Myocyte (in vitro differentiated cells): ENCODE measurements at places on chromosomes 1 and 21.

DNA sequence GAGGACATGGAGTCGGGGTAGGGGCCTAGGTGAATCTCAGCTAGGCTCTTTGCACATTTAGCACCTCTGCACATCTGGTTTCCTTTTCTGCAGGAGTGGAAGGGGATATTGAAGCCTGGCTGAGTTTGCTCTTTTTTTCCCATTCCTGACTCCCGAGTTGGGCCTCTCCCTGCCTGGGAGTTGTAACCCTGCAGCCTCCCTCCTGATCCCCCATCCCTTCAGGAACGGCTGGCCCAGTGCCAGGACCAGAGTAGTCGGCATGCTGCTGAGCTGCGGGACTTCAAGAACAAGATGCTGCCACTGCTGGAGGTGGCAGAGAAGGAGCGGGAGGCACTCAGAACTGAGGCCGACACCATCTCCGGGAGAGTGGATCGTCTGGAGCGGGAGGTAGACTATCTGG is 836 bp downstream of the OLFML3 start:
- DNase-seq = peak; percentile 77

GRCh38 chr1:3237570-3237969 is 168.6 kb downstream of the PRDM16 start:
- no peak for DNase-seq

- no peak for DNase-seq
Observed at GRCh38 chr1:54358503-54359168, 47.6 kb downstream of the SSBP3 start.

DNA sequence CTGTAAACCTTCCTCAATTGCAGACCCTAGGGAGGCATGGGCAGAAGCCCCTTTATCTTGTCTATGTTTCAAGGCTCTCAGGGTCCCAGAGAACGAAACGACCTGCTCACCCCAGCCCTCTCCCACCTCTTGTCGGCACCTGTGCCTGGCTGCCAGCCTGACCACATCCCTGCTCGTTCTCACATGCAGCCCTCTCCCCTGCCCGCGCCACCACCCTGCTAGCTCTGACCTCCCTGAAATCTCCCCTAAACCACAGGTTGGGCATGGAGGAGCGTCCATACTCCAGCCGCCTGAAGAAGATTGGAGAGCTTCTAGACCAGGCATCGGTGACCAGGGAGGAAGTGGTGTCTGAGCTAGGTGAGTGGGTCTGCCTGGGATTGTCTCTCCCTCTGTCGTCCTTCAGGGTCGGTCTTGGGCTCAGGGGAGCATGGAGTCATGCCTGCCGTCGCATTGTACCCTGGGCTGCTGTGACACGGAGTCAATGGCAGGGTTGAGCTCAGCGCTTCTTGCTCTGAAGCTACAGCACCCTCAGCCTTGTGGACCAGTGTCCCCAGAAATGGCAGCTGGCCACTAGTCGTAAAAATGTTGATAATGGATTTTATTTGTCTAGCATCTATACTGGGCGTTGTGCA is 3.6 kb downstream of the ADPRS start:
- no peak for DNase-seq

DNA sequence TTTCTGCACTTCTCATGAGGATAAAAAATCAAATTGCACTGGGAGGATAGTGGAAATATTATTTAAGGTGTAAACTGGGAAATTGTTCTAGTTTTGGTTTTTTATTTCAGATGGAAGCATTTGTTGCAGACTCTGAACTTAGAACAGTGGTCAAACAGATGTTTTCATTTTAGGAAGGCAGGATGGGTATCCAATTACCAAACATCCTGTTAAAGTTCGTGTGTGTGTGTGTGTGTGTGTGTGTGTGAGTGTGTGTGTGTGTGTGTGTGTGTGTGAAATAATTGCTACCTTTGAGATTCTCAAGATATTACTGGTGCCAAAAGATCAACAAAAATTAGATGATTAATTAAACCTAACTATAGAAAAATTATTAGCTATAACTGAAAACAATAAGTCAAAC is 24.3 kb upstream of the DUSP10 start:
- peak; percentile 64 for DNase-seq

DNA sequence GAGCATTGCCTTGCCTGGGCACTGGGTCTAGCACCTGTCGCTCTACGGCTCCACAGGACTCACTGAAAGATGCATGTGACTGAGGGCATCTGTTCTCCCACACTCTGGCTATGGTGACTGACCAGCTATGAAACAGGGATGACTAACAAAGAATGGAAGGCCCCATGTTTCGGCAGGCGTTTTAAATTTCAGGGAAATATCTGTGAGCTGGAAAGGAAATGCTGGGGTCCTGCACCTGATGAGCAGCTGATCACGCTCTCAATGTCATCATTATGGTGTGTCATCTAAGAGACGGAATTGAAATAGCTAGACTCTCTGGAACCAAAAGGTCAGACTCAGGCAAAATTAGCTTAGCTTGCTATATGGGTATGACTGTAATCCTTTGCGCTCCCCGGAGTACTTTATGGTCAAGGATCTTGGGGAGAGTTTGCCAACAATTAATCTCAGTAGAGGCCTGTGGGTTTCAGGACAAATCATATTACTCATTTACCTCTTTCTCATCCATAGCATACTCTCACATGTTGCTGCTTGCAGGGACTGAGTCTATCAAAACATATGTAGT is 24.5 kb upstream of the PALMD start:
- DNase-seq = peak; percentile 97

DNA sequence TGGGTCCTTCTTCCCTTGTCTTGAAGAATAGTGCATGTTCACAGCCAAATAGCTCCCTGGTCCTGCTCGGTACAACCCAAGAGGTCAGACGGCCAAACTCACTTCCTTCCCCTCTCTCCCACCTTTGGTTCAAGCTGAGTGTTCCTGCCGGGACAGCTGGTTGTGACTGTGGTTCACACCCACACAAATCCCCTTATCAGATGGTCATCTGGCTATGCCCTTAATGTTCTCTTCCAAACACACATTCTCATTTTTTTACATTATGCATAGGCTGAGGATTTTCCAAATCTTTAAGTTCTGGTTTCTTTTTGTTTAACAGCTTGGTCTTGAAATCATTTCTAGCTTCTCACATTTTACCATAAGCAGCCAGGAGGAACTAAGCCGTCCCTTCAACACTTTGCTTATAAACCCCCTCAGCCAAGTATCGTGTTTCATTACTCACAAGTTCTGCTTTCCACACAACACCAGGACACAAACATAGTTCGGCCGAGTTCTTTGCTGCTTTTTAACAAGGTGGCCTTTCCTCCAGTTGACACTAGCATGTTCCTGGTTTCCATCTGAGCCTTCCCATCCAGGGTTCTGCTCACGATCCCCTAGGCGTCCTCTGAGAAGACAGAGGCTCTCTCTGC is 19.7 kb upstream of the TSPEAR start:
- no peak for DNase-seq

DNA sequence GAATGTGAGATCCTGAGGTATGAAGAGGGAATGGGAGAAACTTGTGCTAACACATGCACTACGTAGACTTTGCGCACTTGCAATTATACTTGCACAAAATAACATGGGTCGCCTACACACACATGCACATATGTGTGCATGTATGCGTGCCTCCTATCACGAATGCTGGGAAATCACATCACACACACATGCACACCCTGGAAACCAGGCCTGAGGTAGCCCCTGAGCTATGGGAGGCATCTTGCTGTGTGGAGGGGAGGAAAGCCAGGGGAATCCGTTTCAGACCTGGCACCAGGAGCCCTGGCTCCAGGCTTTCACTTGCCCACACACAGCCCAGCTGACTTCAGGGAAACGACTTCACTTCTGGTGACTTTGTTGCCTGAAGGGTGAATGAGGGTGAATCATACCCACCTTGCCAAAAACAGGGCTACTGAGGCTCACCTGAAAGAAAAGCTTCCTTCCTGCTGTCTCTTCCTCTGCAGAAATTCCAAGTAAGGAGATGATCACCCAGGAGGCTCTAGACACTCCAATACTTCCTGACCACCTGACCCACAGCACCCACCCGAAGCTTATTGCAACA is 136.0 kb upstream of the NGF start:
- DNase-seq = no peak

DNA sequence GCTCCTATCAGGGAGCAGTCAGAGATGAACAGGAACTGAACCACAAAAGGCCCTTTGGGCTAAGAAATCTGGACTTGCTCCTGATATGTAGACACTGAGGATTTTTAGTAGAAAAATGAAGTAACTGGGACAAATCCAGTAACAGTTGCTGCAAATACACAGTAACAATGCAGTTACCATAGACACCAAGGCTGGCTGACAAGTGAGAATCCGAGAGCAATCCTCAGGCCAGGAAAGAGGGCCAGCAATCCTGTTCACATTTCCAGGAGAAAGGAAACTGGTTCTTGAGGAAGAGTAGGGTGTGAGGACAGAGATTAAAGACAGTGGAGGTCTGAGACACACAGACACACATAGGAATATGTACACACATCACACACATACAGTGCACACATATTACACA is 9.3 kb upstream of the LORICRIN start:
- no peak for DNase-seq

DNA sequence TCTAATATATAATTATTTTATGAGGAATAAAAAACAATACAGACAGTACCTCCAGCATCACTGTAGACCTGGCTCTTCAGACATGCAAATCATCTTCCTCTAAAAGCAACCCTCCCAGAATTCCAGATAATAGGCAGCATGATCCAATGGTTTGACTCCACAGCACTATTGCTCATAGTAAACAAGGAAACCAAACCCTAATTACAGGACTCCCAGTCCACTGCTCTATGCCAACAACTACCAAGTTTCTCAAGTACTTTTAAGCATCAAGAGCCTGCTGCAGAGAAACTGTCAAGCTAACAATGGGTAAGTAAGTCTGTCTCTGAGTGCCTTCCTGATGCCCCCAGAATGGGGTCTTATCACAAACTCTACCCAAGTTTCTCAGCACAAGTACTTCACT is 57.2 kb downstream of the EYA3 start:
- DNase-seq = no peak

DNA sequence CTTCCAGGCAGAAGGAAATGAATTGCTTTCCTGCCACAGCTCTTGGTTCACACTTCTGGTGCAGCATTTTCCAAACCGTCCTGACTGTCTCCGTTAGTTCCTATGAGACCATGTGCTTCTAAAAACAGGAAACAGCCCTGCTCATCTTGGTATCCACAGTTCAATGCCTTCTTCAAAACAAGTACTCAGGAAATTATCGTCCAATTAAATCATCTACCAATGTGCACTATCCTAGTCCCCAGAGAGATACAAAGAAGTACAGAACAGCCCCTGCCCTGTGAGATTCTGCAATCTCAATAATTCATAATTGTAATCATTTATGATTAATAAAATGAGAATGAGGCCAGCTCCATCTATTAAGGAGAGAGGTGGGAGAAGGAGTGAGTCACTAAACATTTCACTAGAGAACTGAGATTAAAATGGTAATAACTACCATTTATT is 11.2 kb downstream of the CLEC20A start:
- no peak for DNase-seq

DNA sequence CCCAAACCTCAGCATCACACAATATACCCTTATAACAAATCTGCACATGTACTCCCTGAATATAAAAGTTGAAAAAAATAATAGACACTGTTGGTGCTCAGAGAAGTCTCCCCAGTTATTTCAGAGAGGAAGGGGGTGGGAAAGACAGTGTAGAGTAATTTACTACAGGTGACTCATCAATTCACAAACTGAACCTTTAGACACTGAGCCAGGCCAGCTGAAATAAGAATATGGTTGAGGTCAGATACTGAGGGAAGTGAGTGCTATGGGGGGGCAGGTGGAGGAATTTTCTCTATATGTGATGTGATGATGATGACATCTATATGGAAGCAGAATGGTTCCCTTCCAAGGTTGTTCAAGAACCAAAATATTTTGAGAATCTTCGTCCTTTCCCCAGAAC is 50.1 kb downstream of the MRPL39 start:
- DNase-seq = no peak

DNA sequence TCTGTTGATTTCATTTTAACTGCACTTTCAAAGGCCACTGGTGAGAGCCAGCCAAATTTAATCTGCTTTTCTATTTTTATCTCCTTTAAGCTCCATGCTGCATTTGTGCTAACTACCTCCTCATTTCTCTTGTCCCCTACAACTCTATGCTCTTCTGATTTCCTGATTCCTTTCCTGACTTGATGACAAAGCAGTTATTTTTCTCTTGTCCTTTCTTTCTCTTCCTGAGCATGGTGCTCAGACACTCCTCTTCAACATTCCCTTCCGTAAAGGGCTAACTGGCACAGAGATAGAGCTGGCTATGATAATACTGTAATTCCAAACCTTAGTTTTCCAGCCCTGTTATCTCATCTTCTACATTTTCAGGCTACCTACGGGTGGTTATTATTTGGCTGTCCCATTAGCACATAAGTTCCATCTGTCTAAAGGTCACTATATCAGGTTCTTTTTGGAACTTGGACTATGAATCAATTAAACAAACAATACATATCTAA is 6.8 kb upstream of the BCAS2 start:
- DNase-seq = no peak

DNA sequence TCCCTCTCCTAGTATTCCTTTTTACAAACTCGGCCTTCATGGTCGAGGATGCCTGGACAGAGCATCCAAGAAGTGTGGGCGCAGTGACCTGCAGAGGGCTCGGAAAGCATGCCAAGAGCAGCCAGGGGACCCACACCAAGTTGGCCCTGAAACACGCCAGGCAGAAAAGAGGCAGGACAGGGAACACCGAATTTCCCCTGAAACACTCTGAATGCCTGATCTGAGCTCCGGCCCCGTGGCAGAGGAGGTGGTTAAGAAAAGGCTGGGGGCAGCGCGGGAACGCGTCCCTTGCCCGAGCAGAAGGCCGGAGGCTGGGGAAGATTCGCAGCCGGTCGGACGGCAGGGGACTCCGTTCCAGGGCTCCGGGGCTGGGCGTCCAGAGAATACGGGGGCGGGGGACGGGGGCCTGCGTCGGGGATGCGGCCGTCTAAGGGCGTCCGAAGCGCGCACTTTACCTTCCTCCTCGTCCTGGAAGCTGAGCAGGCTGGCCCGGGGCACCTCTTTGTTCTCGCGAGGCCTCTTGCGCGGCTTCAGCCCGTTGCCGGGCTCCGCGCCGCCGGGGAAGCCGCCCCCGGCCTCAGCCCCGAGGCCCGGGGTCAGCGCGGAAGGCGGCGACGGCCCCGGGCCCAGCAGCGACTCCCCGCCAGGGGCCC is 558 bp downstream of the PAXBP1 start:
- peak; percentile 52 for DNase-seq

DNA sequence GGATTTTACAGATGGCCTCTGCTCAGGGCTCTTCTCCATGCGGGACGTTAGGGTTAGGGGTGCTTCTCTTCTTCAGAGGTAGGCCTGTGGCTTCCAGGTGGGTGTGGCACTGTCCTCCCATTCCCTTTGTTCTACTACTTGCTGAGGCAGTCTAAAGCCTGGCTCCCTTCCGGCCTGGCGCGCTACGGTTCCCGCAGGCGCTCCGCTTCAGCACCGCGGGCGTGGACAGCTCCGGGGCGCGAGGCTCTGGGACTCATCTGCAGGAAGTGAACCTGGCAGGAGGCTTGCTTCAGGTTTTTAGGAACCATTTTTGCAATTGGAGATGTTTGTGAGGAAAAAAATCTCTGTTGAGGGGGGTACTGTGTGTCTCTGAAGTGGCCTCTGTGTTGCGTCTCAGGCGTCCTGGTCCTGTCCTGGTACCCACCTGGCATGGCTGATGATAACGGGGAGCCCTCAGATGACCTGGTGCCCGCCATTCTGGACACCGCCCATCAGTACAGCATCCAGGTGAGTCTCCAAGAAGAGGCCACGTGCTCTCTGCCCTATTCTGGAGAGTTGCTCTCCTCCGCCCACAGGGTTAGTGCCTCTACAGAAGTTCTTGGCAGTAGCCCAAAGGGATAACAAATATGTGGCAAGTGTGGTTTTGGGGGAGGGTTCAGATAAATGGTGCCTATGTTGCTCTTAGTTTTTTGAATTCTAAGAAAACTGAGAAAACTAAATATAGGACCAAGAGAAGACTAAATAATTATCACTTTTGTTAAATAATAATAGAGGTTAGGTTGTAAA is 1.9 kb downstream of the MANEAL start:
- DNase-seq = peak; percentile 21
